ENCODE measurements at places on chromosomes 3 and 15. TPM values are rescaled to one million over a fixed set of nuclear protein-coding genes. Genes with fewer than 3 reads are reported as not detected.

- peak; percentile 92 for DNase-seq
- no peaks in the 10 kb centered on the region for H3K27me3 ChIP-seq
- H3K4me1 ChIP-seq, result peaks cover 83% of the 10 kb centered on the region
- H3K27ac ChIP-seq, result peak overlapping the region; percentile 99
Measured at GRCh38 chr15:31435261-31435911, 108.8 kb downstream of the KLF13 start.

- H3K4me1 ChIP-seq, result no peaks in the 10 kb centered on the region
- no peak for DNase-seq
- no peak overlapping the region for H3K4me3 ChIP-seq
- no peak overlapping the region for H3K27ac ChIP-seq
- no peaks in the 10 kb centered on the region for H3K36me3 ChIP-seq
- H3K27me3 ChIP-seq, result peaks cover 5% of the 10 kb centered on the region
Measured at GRCh38 chr3:141083836-141084649, 32.9 kb downstream of the SPSB4 start.

- DNase-seq, result no peak
Measured at GRCh38 chr15:68335251-68335650, 57.7 kb downstream of the FEM1B start.

DNA sequence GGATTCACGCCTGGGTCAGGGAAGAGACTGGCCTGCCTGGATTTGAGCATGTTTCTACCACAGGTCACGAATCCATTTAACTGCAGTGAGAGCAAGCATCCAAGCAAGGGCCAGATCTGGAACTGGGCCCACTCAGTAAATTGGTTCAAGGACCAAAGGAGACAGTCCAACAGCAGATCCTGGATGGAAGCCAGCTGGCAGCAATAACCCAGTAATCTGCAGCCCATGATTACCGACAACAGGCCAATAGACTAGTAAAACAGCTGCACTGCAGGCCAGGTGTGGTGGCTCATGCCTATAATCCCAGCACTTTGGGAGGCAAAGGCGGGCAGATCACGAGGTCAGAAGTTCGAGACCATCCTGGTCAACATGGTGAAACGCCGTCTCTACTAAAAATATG is 11.8 kb downstream of the SAMD7 start:
- no peaks in the 10 kb centered on the region for H3K36me3 ChIP-seq
- no peak for DNase-seq
- no peak overlapping the region for H3K27ac ChIP-seq

The CCRL2 gene
- 11.2 TPM for total RNA-seq

The MITF gene
- not detected for total RNA-seq

Measured in activated CD8-positive, alpha-beta T cell treated with anti-CD3 and anti-CD28 coated beads, Interleukin-2, amount 10 ng/mL, durations not matched to agents 7 days and 5 days (primary cell).